ENCODE measurements at places on chromosomes 12 and 14.

DNA sequence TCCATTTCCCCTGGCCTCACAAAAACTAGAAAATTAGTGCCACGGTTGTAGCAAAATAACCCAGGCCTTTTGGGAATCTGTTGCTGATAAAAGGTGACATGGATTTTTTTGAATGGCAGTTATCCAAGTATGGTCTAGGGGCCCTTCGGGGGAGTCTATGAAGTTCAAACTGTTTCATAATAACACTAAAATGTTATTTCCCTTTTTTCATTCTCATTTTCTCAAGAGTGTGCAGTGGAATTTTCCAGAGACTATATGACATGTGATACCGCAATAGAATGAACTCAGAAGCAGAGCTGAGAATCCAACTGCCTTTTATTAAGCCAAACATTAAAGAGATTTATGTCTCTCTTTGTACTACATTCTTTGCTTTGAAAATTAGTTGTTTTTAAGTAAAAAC is 26.9 kb downstream of the GSTZ1 start:
- DNase-seq, result no peak

DNA sequence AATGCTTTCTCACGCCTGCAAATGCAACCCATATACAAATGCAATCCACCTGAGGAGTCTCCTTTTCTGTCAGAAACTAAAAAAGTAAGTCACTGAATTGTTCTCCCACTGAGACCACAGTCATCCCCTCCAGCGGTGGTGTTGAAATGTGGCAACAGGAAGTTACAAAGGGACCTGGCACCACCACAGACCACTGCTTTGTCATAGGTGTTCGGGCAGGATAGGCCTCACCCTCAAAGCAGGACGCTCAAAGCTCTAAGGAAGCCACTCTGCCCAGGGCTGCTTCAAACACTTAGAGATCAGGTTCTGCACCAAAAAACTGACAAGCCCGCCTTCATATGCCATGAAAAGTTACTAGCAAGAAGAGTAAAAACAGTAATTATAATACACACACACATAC is 11.3 kb downstream of the PHLDA1 start:
- peak; percentile 64 for DNase-seq

- DNase-seq, result peak; percentile 1
Observed at GRCh38 chr12:8912914-8913313, 1.4 kb upstream of the PHC1 start.

- DNase-seq, result no peak
Observed at GRCh38 chr14:91365552-91365951, 52.1 kb downstream of the CCDC88C start.

DNA sequence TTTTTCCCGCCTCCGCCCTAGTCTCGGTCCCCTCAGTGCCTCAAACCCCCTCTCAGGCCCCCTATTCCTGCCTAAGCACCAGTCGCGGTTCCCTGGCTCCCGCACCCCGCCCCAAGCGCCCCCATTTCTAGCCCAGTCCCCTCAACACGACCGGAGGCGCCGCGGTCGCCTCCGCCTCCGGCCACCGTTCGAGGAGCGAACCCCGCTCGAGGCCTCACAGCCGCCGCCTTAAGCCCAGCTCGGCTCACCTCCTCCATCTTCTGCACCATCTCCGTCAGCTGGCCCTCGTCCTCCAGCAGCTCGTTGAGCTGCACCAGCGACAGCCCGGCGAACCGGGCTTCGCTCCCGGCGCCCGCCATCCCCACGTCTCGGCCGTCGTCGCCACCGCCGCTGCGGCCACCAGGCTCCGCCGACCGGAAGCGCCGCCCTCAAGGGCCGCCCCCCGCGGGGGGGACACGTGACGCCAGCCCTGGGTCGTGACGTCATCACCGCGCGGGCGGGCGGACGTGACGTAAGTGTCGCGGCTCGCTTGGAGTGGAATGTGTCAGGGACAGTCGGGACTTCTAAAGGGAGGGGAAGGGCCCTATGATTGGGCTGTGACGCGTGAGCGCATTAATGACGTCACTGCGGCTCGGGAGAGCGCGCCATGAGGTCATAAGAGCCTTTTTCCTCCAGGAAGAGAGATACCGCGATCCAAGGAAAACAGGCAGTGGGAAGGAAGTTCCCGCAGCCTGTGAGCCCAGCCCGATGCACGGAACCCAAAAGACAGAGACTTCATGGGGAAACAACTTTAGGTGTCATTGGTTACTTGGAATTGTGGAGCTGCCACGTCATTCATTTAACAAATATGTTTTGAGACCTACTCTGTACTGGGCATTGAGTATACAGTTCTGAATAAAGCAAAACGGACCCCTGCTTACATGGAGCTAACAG is at the start of gene VPS37B:
Gene VPS37B, minus strand, starts transcription at position 421 of the 933 bp plus-strand sequence. Its CDS starts 62 bp downstream, at position 359.
- peak; percentile 88 for DNase-seq

DNA sequence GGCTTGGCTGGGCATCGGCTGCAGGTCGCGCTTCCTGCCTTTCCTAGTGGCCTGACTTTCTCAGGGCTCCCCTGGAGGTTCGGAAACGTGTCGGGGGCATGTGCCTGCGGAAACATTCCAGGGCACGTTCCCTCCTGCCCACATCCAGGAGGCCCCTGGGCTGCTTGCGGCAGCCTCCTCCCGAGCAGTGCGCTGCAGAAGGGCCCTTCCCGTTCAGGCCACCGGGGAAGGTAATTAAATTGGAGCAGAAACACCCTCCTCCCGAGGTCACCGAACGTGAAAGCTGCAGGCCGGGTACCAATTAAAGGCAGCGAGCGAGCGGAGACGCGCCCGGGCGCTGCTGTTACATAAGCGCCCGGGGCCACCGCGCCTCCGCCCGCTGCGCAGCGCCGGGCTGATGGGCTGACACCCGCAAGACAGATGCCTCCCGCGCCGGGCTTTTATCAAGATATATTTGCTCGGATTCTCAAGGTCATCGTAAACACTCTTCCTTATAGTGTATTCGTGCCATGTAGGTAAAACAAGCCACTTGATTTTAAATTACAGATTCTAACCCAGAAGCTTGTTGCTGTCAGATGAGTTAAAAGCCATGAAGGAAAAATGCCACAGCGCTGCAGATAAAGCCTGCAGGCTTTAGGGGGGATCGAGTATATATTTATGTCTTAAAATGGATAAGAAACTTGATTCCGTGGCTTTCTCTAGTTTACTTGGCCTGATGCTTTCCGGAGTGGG is 31.4 kb downstream of the SSPN start:
- DNase-seq, result peak; percentile 32

DNA sequence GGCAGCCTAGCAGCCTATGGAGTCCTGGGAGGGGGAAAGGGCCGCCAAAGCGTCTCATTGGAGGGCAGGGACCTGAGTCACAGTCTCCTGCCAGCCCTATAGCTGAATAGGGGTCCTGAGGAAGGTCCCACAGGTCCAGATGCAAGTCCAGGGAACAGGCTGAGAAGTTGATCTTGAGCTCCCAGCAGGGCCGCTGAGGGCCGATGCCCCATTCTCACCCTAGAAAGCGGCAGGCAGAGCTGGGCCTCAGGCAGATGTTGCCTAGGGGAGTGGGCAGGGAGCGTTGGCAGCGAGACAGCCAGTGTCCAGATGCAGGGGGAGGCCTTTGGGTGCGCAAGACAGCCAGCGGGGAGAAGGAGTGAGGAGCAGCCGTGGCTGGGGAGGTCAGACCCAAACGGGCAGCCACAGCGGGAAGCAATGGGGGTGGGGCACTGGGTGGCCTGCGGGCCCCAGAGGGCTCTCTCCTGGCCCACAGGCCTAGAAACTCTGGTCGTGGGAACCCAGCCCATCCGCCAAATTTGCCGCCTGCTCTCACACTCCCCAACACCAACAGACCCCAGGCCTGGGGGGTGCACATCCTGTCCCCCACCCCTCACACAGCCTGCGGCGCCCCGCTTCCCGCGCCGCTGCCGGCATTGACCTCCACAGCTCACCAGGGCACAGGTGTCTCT is 1.1 kb downstream of the HDAC7 start:
- peak; percentile 34 for DNase-seq

- DNase-seq, result no peak
Observed at GRCh38 chr14:68811171-68811570, 18.3 kb upstream of the ZFP36L1 start.

- no peak for DNase-seq
Observed at GRCh38 chr14:94707494-94707893, 62.4 kb downstream of the GSC start.

DNA sequence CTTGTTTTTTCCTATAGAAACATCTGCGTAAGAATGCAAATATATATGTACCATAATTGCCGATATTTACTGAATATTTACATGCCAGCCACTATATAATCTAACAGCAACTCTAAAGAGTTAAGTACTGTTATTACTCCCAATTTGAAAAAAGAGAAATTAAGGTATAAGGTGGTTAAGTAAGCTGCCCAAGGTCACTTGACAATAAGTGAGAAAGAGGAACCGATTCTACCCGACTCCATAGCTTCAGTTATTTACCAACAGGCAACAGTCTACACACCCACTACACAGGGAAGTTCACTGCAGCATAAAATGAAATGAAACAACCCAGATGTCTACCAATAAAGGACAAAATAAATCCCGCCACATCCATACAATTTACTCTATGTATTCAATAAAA is 1.1 kb downstream of the MIS18BP1 start:
- no peak for DNase-seq

GRCh38 chr12:58433959-58434358 is 486.3 kb downstream of the LRIG3 start:
- DNase-seq, result peak; percentile 59

- no peak for DNase-seq
Observed at GRCh38 chr12:132560364-132560613, 50.1 kb downstream of the LRCOL1 start.

GRCh38 chr14:42488965-42489364 is 882.3 kb downstream of the LRFN5 start:
- DNase-seq, result no peak

GRCh38 chr14:28751467-28752058 is 15.0 kb upstream of the FOXG1 start:
- DNase-seq, result peak; percentile 51

DNA sequence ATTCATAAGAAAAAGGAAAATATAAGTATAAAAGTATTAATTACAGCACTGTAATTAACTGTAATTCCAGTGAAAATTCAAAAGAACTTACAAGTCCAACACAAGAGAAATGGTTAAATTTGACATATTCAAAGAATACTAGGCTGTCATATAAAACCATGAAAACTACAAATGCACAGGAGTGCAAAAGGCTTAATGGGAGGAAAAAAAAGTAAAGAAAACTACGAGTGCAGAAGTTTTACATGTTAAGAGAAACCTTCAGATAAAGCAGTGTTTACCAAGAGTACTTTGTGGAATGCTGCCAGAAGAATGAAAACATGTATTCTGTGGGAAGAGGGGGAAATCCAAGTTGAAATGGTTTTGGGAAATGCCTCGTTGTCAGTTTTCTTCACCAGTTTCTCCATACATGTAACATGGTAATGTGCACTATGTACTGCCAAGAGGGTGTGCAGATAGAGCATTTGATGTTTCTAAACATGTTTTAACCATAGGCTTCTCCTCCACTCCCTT is 9.1 kb downstream of the HEATR5A start:
- peak; percentile 15 for DNase-seq

DNA sequence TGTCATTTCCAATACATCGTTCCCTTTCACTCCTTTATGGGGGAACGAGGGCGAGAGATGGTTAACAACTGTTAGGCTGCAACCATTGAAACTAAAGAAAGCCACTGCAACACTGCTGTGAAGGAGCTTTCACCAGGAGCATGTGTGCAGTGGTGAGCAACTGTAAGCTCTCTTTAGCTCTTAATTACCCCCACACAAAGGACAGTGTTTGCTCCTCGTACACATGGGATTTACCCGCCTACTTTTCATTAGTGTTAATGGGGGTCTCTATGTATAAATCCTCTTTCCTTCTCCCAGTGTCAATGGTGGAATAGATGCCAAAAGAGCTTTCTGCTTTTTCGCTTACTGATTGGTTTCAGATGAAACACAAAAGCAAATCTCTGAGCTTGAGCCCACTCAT is 343.1 kb downstream of the FLRT2 start:
- DNase-seq, result no peak
